ENCODE measurements at places on chromosomes 11 and 22.
A peak's percentile ranks its signal among the peaks of the same experiment; 100 is the strongest.

- no peak for DNase-seq
These were observed 378.1 kb downstream of the CADM1 start for GRCh38 chr11:115126092-115126491.

- DNase-seq: no peak
These were observed 418 bp downstream of the ACO2 start for GRCh38 chr22:41469218-41469851.

DNA sequence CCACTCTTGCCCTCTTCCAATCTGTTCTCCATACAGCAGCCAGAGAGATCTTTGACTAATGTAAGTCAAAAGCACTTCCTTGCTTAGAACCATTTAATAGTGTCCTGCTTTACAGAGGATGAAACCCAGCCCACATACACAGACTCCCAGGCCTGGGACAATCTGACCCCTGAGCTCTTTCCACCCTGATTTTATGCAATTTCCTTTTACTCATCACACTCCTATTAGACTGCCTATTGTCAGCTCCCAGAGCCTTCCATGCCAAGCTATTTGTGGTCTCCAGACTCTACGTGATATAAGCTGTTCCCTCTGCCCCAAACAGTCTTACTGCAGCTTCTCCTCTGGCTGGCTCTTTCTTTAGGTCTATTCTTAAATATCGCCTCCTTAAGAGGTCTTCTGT lies 28.1 kb downstream of the ME3 start:
- DNase-seq: peak; percentile 31

DNA sequence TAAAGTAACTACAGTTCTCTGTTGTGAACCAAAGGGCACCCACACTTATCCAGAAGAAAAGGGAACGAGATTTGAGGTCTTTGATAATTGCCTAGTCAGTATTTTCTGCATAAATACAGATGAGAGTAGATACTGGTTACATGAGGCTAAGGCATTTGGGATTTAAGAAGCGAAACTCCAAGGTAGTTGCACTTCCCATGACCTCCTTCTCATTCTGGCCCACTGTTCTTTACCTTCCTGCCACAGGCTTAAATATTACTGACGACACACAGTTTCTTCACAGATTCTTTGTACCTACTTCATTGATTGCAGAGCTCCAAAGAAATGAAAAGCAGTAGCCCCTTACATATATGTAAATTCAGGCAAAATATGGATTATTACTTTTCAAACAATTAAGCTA lies 915.3 kb downstream of the LRRC4C start:
- DNase-seq: no peak

DNA sequence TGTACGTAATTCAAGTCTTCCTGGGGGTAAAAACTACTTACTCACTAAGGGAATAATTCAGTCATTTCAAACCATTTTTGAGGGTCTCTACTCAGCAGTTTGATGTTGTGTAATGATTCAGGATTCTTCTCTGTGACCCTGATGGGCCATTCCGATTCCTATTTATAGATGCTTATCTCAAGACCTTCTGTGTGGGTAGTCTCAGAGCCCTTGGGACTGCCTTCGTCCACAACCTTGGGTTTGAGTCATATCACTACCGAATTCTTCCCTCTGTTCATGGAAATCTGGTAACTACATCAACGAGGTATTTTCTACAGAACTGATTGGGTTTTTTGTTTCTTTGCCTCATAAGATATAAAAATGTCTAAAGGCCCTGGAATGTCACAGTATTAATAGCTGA lies 14.3 kb upstream of the CBX6 start:
- DNase-seq: no peak

DNA sequence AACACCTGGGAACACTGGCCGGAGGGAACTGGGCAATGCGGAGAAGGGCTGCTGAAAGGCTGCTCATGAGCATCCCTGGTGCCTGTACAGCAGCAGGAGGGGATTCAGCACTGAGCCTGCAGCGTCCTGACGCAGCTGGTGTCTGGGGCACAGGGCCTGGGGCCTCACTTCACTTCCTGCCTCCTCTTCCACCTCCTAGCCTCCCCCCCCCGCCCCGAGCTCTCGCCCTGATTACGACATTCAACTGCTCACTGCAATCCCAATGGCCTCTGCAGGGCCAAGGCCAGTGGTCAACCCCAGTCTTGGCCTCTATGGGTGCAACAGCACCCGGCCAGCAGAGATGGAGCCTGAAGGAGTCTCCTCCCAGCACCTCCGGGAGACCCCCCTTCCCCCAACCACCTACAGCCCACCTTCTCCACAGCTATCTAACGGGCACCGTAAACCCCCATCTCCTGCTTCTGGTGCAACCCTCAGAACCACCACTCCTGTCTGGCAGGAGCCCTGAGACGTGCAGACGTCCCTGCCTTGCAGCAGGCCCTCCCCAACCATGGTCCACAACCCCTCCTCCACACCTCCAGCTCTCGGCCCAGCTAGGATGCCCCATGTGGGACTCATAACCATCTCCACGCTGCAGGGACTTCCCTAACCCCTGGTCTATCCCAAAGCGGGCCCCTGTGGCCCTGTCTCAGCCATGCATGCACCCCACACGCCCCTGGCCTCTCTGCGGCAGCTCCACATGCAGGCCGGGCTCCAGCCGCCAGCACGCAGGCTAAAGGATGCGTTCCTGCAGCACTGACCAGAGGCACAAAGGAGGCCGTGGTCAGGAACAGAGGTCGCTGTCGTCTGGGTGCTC lies 38.2 kb downstream of the BRD1 start:
- DNase-seq: peak; percentile 81

GRCh38 chr11:12120031-12121008 lies 9.9 kb downstream of the MICAL2 start:
- no peak for DNase-seq

DNA sequence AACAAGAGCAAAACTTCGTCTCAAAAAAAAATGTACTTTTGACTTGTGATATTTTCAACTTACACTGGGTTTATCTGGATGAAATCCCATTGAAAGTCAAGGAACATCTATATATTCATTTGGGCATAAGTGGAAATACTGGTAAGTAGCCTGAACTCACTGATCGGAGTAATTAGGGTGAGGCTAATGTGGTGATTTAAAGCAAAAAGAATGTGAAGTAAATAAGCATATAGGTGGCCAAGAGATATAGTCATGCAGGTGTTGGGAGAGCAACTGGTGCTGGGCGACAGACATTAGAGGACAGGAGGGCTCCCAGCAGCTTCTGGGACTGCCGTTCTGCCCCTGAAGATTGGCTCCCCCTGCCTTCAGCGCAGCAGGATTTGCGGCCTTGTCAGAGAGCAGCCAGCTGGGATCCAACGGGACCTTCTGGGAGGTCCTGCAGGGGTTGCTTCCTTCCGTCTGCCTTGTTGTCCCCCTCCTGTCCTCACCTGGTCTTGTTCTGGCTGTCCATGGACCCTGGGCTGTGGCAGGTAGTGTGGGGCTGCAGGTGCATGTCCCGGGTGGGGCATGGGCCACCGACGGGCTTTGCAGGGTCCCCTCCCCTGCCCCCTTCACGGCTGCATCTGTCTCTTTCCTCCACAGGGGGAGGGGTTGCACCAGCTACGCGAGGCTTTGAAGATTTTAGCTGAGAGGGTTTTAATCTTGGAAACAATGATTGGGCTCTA lies 14.1 kb downstream of the RHBDD3 start:
- no peak for DNase-seq

GRCh38 chr11:83511646-83512045 lies 225.5 kb upstream of the CCDC90B start:
- DNase-seq: no peak

DNA sequence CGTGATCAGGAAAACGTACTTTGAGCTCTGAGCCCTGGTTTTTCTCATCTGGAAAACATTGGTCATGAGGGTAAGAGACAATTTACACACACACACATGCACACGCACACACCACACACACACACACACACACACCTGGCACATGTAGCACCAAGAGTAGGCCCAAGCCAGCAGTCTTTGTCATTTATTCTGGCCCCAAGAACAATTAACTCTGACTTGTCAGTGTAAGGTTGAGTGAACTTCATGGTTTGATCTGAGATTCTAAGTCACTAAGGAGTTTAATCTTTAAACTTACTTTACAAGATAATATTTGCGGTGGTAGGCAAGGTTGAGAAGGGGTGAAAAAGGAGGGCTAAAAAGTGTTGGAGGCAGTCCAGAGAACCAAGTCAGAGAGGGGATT lies 44.1 kb downstream of the MMP20 start:
- DNase-seq: no peak

GRCh38 chr11:118791961-118792569 lies 1.1 kb upstream of the DDX6 start:
- DNase-seq: peak; percentile 6

- no peak for DNase-seq
These were observed 2.1 kb upstream of the LZTR1 start for GRCh38 chr22:20979940-20980453.

- no peak for DNase-seq
These were observed 54.7 kb upstream of the CCDC188 start for GRCh38 chr22:20205464-20205963.

DNA sequence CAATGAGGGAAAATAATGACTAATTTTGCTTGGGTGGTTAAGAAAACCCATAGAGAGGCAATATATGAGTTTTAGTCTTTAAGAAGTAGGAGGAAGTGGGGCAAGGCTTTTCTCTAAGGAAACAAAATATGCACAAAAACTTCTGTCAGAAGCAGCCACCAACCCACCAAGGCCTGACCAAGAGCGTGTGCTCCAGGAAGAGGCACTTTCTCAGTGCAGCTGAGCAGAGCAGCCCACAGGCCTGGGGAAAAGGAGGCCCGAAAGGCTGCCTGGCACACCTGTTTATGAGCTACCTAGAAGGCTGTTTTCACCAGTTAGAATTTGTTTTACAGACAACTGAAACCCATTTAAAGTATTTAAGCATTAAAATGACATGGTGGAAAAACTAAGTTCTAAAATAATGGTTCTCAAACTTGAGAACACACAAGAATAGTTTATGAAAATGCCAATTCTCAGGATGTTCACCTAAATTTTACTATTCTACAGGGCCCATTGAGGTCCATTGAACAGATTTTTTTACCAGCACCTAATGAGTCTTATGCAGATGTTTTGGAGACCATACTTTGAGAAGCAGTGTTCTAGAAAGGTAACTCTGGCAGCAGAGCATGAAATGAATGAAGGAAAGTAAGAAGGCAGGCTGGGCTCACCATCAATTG lies 160.5 kb upstream of the DDI1 start:
- no peak for DNase-seq

DNA sequence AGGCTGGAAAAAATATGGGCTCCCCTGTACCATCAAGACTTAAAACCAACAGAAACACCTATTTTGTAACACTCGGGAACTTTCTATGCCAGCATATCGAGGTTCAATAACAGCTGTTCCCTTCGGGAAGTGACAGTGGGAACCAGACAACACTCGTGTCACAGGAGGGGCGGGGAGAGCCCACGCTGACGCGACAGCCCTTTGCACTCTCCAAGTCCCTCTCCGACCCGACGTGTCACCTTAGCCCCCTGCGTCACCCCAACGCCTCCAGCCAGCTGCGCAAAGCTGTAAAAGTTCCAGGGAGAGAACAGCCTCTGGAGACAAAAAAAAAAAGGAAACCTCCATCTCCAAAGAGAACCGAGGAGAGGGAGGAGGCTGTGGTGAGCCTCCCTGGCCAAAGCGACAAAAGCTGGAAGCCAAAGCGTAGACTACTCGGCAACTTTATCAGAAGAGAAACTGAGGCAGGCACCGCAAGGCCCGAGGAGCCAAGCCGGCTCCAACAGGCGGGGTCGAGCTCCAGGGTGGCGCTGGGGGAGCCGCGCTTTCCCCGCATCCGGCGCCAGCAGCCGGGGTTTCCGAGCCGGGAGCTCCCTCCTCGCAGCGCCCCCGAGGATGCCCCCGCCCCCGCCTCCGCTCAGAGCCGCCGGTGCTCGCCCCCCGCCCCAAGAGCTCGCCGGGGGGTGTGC lies 751 bp downstream of the ARFGAP3 start:
- peak; percentile 38 for DNase-seq

DNA sequence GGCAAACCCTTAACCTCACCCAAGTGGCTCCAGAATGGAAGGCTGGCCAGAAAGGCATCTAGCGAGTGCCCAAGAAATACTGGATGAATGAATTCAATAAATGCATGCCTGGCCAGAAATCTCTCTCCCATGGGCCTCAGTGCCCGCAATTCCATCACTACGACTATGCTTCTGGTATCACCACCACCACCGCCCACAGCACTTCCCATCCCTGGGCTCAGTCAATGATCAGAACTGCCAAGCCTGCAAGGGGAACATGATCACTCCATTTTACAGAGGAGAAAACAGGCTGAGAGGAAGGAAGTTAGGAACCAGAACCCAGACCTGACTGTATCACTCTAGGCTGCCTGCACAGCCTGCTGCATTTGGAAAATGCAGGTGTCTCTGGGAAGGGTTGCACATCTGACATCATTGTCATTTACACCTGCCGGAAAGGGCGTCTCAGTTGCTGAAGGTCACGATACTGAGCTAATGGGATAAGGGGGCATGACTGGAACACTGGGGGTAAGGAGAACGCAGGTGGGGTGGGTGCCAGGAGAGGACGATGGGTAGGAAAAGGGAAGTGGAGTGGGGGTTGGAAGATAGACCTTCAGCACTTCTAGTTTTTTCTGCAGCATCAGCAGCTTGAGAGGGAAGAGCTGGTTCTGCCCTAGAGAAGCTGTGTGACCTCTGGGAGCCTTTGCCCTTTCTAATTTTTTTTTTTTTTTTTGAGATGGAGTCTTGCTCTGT lies 3.2 kb downstream of the GPR152 start:
- DNase-seq: no peak

DNA sequence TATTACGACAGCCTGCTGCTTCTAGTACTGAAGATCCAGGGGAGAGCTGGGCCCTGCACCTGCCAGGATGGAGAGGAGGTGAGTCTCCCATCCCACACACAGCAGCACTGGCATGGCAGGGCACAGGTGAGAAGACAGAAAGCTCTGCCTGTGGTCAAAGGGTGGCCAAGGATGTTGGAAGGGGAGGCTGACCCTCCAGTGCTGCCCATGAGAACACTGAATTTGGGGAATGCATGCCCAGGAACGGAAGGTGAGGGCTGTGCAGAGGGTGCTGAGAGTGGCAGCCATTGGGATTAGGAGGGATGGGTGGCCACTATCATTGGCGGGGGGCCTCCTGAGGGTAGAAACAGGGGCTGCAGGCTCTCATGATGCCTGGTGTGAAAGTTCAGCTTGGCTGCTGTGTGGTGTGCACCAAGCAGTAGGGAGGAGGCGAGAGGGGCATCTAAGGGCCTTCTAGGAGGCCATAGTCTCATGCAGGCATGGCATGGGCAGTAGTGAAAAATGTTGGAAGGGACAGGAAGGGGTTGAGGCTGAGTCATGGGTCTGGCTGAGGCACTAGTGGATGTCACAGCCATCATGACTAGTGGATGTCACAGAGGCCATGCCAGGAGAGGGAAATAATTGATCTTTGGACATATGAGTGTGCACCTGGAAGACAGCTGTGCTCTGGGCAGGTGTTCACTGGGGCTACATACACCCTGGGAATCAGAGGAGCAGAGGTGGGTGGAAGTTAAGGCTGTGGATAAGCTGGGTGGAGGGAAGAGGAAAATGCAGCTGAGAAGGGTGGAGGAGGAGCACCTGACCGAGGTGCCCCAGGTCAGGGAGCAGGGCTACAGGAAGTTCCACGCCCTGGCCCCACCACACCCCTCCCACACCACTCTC lies 2.5 kb upstream of the LRRC74B start:
- DNase-seq: no peak

GRCh38 chr11:1077417-1078119 lies 2.9 kb downstream of the MUC2 start:
- DNase-seq: no peak

GRCh38 chr22:39995393-39996252 lies 869 bp downstream of the FAM83F start:
- DNase-seq: no peak

Data from AG08395 (cell line).